ENCODE measurements at places on chromosomes 11 and 22.

DNA sequence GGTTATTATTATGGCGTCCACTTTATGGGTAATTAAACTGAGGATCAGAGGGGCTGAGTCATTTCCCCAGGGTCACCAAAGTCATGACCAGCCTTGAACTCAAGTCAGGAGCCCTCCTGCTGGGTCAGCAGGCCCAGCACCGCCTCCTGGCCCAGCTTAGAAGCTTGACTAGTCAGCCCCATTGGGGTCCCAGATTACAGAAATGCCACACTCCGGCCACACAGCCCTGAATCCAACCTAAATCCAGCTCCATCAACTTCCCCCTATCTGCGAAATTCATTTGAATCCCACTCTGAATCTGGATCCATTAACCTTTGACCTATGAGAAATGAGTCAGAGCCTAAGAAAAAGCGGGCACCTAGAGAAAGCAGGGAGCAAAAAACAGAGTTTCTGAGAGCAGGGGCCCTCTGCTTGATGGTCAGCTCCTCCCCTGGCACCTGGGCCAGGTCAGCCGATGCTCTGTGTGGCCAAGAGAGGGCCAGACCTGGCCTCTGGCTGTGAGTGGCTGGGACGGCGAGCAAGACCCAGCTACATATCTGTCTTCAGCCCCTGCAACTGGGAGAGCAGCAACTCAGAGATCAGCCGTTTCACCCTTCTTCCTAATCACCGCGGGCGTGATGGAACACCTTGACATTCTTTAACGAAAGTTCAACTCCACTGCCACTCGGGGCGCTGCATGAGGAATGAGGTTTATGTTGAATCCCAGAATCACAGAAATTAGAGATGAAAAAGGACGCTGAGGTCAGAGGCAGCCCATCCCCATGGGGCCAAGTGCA, 196.1 kb downstream of the TRIM29 start:
- DNase-seq = no peak

DNA sequence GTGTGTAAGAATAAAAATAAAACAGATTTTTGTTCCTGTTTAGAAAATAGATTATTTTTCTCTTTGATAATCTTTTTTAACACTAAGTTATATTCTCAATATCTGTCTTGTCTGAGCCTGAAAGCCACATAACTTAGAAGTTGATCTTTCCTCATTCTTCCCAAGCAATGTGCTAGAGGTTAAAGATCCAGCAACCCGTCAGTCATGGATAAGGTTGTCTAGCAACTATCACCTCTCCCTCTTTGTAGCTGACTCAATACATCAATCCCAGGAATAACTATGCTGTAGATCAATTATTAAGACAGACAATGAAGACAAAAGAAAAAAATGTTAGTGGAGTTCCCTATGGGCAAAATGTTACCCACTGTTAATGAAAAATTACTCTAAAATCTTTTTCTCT, 813.1 kb upstream of the CCDC179 start:
- no peak for DNase-seq

DNA sequence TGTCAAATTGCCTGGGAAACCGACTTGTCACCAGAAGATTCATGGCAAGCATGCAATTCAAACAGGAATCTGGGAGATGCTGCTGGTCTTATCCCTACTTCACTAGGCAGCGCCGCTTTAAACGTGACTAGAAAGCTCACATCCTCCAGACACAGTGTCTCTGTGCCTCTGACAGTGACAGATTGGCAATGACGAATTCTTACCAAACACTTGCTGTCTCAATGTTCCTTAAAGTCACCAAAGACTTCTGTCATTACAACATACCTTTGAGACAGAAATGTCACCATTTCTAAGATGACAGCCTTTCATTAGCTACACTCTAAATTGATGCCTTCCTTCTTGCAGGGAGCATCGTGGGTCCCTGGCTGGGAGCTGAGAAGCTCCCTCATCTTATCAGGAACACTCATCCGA, 197.8 kb downstream of the CWF19L2 start:
- DNase-seq = no peak

GRCh38 chr11:108562746-108563581, 30.6 kb downstream of the EXPH5 start:
- DNase-seq = no peak

- no peak for DNase-seq
Observed at GRCh38 chr11:85806876-85807275, 4.1 kb downstream of the SYTL2 start.

- no peak for DNase-seq
Observed at GRCh38 chr11:1198561-1199240, 24.2 kb upstream of the MUC5B start.

GRCh38 chr11:106202935-106203620, 125.6 kb downstream of the AASDHPPT start:
- no peak for DNase-seq

DNA sequence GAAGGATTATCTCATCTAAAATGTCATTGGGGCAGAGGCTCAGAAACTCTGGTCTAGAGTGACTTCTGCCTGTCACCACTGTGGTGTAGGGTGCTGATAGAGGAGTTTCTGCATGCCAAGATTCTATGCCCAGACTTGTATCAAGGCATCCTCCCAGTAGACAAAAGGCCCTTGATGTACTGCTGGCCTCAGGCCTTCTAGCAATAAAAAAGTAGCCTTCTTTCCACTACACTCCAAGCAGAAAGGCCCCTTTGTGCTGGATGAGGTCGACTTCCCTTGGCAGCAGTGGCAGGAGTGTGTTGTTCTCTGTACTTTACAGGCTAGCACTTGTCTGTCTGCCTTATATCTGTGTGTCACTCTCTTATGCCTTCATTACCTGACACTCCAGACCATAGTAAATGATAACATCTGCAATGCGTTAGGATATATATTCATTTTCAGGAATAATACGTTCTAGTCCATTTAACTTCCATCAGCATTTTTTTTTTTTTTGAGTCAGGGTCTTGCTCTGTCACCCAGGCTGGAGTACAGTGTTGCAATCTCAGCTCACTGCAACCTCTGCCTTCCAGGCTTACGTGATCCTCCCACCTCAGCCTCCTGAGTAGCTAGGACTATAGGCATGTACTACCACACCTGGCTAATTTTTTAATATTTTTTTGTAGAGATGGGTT, 49.5 kb upstream of the RRM1 start:
- no peak for DNase-seq

GRCh38 chr11:33158596-33159275, 2.5 kb downstream of the CSTF3 start:
- DNase-seq = no peak
